ENCODE measurements at places on chromosomes 11 and 22. TPM values are rescaled to one million over a fixed set of nuclear protein-coding genes. Genes with fewer than 3 reads are reported as not detected.

The CECR2 gene
- total RNA-seq, result 0.58 TPM

The TRPC6 gene
- total RNA-seq, result 0.82 TPM

The HTR3B gene
- total RNA-seq, result not detected

The TRIM29 gene
- total RNA-seq, result not detected

The MPPED2 gene
- total RNA-seq, result not detected

Measured in pericardium fibroblast (primary cell).